Nephron progenitor cell (in vitro differentiated cells): ENCODE measurements at places on chromosomes 12 and 14.
A peak's percentile ranks its signal among the peaks of the same experiment; 100 is the strongest.

DNA sequence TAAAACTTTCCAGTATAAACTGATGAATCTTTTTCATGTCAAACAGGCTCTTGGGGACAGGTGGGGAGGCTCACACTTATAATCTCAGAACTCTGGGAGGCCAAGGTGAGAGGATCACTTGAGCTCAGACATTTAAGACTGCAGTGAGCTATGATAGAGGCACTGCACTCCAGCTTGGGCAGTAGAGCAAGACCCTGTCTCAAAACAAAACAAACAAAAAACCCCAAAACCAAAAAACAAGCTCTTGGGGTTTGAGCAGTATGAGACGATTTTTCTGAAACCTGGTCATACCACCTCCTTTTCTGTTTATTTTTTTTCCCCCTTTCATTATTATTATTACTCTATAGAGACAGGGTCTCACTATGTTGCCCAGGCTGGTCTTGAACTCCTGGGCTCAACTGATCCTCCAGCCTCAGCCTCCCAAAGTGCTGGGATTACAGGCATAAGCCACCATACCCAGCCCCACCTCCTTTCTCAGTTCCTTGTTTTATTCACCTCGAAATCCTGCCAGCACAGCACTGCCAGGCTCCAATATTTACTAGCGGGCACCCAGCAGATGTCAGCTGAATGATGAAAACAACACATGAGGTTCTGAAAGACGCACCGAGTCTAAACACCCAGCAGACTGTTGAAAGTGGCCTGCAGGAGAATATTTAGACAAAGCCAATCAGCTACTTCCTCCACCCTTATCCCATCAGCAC is 19.5 kb upstream of the CDK17 start:
- DNase-seq = no peak

DNA sequence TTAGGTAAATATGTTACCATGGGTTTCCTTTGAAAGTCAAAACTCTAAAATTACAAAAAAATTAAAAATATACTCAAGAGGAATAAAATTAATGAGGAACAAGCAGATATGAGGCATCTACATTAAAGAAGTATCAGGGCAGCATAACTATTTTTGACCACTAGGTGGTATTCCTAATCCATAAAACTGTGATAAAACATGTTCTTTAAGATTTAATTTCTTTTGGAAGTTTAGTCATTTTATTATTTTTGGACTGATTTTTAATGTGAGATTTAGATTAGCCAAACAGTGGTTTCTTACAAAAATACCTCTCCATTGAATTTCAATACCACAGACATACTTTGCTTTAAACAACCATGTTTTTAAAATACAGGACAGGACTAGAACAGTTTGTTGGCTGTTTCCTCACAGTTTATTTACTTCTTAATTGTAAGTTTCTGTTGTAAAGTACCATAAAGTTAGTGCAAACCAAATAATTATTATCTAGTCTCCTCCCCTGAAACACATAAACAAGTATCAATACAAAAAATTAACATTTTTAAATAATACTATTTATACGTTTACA is 49.8 kb downstream of the NTS start:
- no peak for DNase-seq

GRCh38 chr14:104665657-104666522 is 23.5 kb upstream of the INF2 start:
- DNase-seq = peak; percentile 62

- peak; percentile 31 for DNase-seq
Measured at GRCh38 chr14:73792481-73792880, 59.1 kb upstream of the PTGR2 start.

- DNase-seq = no peak
Measured at GRCh38 chr14:91873471-91874415, 6.4 kb upstream of the TC2N start.

DNA sequence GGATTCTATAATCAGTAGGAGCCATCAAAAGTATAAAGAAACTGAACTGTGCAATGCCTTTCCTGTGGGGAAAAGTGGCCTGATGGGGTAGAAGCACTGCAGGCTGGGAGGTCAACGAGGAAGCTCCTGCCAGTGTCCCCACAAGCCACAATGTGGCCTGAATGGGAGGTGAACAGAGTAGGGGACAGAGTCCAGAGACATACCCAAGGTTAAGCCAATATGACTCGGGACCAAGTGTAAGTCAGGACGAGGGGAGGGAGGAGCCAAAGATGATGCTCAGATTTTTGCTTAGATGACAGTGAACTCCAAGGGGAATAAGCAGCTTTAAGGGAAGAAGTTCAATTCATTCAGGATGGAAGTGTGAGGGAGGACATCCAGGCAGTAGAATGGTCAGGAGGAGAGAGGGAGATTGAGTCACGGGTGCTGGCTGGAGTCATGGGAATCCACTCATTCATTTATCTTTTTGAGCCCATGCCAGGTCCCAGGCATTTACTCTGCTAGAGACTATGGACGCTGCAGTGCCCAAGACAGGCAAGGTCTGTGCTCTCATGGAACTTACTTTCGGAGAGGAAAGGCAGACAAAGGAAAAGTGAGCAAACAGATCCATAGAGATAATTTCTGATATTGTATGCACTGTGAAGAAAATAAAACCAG is 29.1 kb downstream of the DPF3 start:
- DNase-seq = no peak

GRCh38 chr14:58073516-58073915 is 78.5 kb downstream of the ARMH4 start:
- no peak for DNase-seq

DNA sequence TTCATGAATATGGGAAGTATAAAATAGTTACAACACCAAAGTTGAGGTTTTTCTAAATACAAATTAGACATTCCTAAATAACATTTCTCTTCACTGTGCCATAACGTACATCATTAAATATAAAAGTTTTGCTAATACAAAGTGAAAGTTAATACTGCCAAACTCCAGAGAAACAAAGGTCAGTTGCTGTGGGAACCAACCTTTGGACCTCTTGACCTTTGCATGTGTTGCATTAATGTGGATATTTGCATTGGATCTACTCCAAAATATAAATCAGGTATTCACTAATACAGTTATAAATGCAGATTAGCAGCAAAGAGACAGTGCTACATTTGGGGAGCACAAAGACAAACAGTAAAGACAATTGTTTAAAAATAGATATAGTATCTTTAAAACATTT is 366.0 kb upstream of the USP15 start:
- DNase-seq = no peak

GRCh38 chr14:38882533-38882932 is 220.5 kb downstream of the SEC23A start:
- DNase-seq = no peak

DNA sequence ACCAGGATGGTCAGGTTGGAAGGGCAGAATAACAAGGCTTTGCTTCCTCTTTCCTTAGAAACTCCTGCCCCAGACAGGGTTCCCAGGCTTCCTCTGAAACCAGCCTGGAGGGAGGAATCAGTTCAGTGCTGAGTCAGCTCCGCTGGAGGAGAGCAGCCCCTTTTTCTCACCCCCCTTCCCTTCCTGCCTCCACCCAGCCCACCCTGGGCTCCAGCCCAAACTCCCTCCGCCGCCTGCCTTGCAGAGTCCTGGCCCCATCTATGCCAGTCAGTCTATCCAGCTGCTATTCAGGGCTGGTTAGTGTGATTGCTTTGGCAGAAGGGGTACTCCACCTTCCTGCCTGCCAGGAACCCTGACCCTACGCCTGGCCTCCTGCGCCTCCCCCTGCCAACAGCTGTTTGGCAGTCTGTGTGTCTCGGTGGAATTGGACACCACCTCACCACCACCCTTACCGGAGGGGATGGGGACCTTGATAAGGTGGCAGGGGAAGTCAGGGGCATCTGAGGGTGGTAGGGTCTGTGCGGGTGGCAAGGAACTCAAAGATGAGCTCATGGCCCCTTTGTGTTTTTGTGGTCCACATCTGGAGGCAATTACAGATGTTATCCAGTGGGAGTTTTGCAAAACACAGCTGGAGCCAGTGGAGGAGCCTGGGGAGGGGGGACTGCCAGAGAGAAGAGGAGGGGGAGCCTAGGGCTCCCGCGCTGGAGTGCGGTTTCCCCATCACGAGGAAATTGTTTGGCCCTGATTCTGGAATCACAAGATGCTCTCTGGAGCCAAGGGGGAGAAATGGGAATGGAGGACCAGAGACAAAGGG is 12.2 kb downstream of the MMP14 start:
- DNase-seq = peak; percentile 54

DNA sequence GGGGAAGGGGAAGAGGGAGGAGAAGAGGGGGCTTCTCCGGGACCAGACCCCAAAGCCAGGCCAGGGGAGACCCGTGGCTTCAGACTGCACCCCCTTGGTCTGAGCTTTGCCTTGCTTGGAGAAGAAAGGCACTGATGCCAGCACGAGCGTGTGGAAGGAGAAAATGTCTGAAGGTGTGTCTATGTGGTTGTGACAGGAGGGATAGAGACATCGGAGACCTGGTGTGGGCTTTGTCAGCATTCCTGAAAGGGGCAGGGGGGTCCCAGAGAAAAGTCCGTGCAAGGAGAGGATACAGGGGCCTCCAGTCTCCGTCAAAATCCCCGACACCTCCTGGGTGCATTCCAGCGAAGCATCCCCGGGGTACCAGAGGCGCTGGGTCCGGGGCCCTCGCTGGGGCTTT is 139.0 kb upstream of the LHX5 start:
- DNase-seq = no peak

DNA sequence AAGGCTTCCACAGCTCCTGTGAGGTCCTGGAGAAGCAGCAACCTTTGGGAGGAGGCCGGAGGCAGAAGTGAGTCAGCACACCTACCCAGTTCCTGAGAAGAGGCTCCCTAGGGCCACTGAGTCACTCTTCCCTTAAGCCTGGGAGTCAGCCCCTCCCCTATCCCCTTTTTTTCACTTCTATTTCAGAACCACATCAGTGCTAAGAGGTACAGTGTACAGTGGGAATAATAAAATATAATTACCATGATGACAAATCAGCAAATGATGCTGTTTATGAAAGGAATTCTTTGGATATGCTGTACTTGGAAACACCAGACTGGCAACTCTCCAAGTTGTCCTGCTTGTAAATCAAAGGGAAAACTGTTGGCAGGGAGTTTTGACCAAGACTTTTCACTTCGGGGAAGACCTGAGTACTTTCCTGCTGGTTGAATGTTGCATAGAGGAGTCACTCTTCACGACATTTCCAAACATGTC is 7.8 kb upstream of the TBPL2 start:
- DNase-seq = no peak

DNA sequence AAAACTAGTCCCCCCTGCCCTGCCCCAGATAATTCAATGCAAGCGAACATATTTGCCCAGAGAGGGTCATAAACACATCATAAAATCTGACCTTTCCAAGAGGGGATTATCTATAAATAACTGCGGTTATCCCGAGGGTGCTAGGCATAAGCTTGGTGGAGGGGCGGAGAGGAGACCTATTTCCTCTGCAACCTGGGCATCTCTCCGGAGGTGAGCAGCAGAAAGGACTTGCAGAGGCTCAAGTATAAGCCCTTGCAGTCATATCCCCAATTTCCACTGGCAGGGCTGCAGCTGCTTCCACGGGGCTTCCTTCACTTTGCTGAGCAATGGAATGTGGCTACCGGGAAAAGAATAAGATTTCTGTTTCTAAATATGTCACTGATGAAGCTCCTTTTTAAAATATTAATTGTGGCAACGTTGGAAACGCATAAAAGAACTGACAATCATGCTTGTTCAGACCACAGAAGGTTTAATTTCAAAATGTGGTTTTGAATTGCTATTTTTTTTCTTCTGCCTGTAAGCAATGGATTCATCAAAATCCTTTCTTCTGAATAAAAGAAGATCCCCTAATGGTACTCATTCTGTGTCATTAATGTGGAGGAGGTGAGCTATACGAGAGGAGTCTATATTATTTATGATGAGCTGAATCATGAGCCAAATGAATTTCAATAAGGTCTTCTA is 268.9 kb upstream of the ATP2B1 start:
- DNase-seq = no peak

- no peak for DNase-seq
Measured at GRCh38 chr14:84760489-84761126, 769.3 kb upstream of the FLRT2 start.

- no peak for DNase-seq
Measured at GRCh38 chr12:120680165-120680738, 6.7 kb upstream of the MLEC start.

DNA sequence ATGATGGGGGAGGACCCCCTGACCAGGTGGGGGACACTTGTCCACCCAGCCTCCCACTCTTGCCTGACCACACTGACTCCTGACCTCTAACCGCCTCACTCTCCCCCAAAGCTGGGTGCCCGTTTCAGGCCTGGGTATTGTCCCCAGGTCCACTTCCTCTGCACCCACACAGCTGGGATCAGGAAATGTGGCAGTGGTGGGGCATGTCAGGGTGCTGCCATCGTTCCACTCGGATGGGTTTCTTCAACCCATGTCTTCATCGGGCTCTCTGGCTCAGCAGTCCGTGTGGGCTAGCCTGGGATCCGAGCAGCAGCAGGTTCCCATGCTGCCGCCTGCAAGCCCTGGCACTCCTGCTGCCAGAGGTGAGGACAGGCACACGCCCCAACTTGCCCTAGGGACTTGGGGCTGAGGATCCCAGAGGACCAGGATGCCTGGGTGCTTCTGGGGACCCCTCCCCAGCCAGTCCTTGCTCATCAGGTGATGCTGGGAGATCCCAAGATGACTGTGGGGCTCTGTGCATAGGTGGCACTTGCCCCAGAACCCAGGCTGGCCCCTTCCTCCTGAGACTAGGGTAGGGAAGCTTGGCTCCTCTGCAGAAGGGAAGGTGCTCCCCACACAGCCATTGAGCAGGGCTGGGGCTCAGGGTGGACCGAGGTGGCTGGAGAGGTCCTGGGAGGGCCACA is 2.9 kb upstream of the CLBA1 start:
- no peak for DNase-seq
